ENCODE measurements at places on chromosomes 12 and 14. TPM values are rescaled to one million over a fixed set of nuclear protein-coding genes. Genes with fewer than 3 reads are reported as not detected.

LUM gene
- 52.3 TPM for polyA plus RNA-seq

KRT77 gene
- not detected for polyA plus RNA-seq

CEP83 gene
- polyA plus RNA-seq = 39.2 TPM

CELA1 gene
- polyA plus RNA-seq = not detected

GPR84 gene
- 0.20 TPM for polyA plus RNA-seq

LYZ gene
- 53.6 TPM for polyA plus RNA-seq

SLC2A13 gene
- polyA plus RNA-seq = 11.7 TPM

SERPINA9 gene
- polyA plus RNA-seq = not detected

DDX47 gene
- 81.2 TPM for polyA plus RNA-seq

EEF1AKMT3 gene
- 12.1 TPM for polyA plus RNA-seq

TAS2R20 gene
- 1.1 TPM for polyA plus RNA-seq

SAMD15 gene
- polyA plus RNA-seq = 7.6 TPM

SCYL2 gene
- polyA plus RNA-seq = 48.3 TPM

ADGRD1 gene
- 12.8 TPM for polyA plus RNA-seq

KRT2 gene
- polyA plus RNA-seq = not detected

Data from renal cortex interstitium (tissue), 15 donors.